ENCODE measurements at places on chromosomes 11 and 22.

GRCh38 chr11:122128146-122128545 lies 12.1 kb upstream of the BLID start:
- no peak for DNase-seq

- no peak for DNase-seq
Observed at GRCh38 chr11:112033902-112034301, 8.7 kb downstream of the DLAT start.

DNA sequence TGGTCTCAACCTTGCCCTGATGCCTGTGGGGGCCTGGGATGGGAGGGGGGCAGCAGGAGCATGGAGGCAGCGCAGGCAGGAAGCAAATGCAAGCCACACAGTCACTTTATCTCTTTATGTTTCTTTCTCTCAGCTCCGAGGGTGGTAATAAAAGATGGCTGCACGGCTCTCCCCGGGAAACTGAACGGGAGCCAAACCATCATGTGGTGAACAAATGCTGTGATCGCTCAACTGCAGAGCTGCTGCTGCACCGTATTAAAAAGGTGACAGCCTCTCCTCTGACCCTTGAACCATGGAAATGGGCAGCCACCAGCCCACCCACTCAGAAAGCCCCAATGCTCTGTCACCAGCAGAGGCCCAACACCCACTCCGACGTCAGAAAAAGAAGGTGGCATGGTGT lies 110.0 kb downstream of the TIMP3 start:
- DNase-seq = no peak

- no peak for DNase-seq
Observed at GRCh38 chr11:79430280-79430679, 10.6 kb downstream of the TENM4 start.

- peak; percentile 19 for DNase-seq
Observed at GRCh38 chr11:71420455-71421241, 27.5 kb downstream of the DHCR7 start.

DNA sequence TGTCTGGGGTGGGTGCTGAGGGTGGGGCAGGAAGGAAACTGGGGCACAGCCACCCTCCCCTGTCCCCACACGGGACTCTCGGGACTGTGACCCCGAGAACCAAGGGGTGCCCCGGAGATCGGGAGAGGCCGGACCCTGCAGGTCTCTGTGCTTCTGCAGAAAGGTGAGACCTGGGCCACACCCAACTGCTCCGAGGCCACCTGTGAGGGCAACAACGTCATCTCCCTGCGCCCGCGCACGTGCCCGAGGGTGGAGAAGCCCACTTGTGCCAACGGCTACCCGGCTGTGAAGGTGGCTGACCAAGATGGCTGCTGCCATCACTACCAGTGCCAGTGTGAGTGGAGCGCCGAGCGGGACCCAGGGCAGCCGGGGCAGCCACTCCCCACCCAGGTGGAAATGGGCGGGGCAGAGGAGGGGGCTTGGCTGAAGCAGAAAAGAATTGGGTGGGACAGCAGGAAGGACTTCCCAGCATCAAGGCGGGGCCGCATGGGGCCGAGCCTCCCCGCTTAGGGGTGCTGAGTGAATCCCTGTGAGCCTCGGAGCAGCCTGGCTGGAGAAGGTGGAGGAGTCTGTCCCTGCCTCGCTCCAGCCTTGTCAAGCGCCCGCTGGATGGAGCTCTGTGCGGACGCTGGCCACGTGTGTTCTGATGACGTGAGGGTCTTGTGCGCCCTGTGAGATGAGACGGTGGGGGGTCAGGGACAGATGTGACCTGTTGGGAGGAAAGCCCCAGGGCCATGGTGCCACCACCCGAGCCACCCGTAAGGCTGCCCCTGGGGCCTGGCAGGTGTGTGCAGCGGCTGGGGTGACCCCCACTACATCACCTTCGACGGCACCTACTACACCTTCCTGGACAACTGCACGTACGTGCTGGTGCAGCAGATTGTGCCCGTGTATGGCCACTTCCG lies 29.3 kb upstream of the MUC5B start:
- DNase-seq = no peak

DNA sequence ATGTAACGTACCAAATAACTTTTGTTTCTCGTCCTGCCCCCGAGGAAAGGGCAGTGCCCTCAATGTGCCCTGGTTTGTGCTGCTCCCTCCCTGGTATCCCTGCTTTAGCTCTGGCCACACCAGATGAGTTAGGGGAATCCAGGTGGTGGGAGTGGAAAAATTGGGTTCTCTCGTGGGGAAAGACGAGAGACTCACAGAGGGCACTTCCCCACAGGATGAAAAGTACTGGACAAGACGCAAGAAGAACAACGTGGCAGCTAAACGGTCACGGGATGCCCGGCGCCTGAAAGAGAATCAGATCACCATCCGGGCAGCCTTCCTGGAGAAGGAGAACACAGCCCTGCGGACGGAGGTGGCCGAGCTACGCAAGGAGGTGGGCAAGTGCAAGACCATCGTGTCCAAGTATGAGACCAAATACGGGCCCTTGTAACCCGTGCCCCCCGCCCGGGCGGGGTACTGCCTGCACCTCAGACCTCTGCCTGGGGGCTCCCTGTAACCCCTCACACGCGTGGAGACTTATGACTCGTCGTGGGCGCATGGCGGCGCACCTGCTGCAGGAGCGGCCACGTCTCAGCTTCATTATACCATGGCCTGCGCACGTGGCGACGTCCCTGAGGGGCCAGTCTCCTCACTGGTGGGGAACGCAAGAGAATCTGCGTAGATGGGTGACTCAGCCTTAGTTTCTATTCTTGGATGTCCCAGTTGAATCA lies 13.9 kb downstream of the TEF start:
- DNase-seq = no peak

DNA sequence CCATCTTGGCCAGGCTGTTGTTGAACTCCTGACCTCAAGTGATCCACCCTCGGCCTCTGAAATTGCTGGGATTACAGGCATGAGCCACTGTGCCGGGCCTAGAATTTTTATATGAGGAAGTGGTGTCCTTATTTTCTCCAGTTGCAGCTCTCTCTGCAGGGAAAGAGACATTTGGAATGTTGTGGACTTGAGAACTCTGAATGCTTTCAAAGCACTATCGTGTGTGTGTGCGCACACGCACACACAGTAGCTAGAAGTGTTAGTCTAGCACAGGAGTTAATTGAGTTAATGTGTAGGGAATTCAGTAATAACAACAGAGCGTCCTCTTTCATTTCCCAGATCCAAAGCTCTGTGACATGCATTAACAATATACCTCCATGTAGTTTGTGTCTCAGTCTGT lies 164.0 kb upstream of the RASSF10 start:
- DNase-seq = no peak

All from hindlimb muscle (tissue), 1 donor.